Activated T-helper 1 cell treated with anti-CD3 and anti-CD28 coated beads, Interleukin-2, amount 50 U/mL, for 16 hours (primary cell): ENCODE measurements at places on chromosomes 11 and 22.

DNA sequence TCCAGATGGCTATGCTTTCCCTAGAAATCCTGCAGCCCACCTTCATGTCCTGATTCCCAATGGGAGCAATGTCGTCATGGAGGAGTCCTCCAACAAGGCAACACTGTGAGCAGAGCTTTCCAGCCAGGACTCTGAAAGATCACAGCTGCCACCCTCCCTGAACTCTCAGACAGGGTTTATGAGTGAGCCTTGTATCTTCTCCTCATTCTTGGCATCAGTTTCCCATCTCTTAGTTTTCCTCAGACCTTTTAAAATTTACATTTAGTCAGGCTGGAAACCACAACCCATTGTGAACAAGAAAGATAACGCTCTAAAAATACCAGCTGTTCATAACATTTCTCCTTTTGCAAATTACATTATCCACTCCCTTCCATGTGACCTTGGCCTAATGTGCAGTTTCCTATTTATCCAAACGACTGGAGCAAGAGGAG is 15.6 kb upstream of the LYVE1 start:
- no peak for DNase-seq

- no peak for DNase-seq
Measured at GRCh38 chr11:92125321-92125720, 99.3 kb upstream of the FAT3 start.

GRCh38 chr11:102064316-102064715 is 17.1 kb downstream of the CFAP300 start:
- DNase-seq = no peak

GRCh38 chr11:119113716-119114115 is 6.6 kb downstream of the C2CD2L start:
- DNase-seq = no peak

DNA sequence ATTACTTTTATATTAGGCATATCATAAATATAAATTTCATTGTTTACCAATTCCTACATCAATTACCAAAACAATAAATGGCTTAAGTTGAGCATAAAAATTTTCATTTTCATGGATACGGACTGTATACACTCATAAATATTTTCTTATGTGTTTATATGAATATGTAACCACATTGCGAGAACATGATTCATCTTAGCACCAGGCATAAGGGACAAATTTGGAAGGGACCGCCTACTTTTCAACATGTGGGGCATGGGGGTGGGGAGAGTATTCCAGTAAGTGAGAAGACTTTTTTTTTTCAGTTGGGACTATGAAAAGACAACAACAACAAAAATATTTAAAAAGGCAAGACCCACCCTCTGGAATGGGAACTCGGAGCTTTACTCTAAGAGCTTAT is 296.1 kb downstream of the RAB38 start:
- no peak for DNase-seq
